Germinal center (tissue), 1 donor: ENCODE measurements at places on chromosomes 7 and 10.

- peak; percentile 62 for DNase-seq
These were observed 1.0 kb downstream of the CDK6 start for GRCh38 chr7:92835261-92835850.

DNA sequence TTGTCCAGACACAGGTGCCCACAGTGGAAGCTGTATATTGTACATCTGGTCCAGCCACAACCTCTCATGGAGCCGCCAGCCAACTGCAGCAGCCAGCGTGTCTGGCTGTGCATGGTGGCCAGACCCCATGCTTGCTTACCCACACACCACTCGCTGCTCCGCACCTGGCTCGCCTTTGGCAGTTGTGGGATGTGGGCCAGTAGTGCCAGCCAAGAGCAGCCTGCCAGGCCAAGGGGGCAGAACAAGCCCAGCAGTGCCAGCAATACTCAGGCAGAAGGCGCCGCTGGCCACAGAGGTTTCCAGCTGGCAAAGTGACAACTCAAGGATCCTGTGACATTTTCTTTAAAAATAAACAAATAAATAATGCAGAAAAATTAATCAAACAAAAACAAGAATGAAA is 11.7 kb upstream of the TMEM243 start:
- no peak for DNase-seq

GRCh38 chr10:21728618-21729017 is 194.6 kb downstream of the MLLT10 start:
- DNase-seq, result no peak

GRCh38 chr7:45073031-45073785 is 15.6 kb downstream of the NACAD start:
- no peak for DNase-seq

DNA sequence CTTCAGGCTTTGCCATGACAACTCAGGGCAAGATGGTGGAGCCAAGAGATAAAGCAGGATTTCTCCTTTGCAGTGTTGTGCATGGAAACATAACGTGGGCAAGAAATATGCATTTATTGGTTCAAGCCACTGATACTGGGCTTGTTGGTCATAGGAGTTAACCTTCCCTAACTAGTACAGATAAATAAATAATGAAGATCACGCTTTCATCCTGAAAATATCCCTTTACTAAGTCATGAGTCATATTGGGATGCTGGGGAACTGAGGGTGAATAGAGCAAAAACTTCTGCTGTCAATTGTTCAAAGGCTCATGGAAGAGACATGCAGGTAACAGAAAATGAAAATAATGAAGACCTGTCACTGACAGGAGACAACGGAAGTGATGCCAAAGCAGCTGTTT is 55.5 kb downstream of the TES start:
- no peak for DNase-seq

DNA sequence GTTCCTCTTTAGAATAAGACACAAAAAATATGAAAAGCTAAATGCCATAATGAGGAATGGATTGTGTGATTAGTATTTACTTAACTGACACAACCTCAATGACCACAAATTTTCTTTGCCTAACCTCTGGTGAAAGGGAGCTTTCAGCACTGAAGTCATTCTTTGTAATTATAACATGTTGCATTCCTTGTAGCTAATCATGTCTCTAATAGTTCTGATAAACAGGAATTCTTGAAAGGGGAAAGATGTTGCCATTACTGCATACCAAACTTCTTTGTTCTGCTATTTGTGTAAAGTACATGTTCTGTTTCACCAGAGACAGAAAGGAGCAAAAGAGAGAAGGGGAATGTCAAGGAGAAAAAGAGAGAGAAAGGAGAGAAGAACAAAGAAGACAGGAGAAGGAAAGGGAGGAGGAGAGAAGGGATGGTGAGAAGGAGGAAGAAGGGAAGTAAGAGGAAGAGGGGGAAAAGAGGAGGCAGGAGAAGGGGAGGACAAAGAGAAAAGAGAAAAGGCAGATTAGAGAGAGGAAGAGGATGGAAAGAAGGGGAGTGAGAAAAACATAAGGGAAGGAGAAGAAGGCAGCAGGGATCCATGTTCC is 120.9 kb downstream of the SEMA3D start:
- no peak for DNase-seq

- no peak for DNase-seq
These were observed 322.6 kb downstream of the TFEC start for GRCh38 chr7:115708013-115708341.

DNA sequence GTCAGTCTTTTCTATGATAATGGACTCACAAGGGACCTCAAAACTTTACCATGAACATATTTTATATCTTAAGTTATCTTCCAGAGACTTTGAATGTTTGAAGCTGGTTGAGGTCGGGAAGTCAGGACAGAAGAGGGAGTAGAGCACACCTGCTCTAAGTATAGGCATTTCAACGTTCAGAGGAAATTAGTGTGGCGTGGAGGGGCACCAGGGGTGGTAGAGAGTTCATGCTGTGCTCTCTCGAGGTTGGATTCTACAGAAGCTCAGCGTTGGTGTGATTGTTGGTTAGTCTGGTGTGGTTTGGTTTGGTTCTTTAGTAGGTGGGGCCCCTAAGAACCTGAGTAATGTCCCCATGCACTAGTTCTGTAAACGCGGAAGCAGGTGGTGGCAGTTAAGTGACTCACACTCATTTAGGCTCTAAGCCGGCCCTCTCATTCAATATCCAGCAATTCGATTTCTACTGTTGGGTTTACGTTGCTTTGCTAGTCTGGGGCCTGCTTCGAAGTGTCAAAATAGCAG is 19.8 kb downstream of the CNTNAP2 start:
- DNase-seq, result no peak

GRCh38 chr7:81299711-81300110 is 380.9 kb upstream of the SEMA3C start:
- DNase-seq, result no peak

- DNase-seq, result no peak
These were observed at the start of gene AZGP1 for GRCh38 chr7:99975782-99976521. AZGP1 (minus strand) TSS chr7:99976031; CDS start chr7:99976020, 11 bp downstream.

- no peak for DNase-seq
These were observed 20.0 kb downstream of the ZNF438 start for GRCh38 chr10:31011665-31012022.

- no peak for DNase-seq
These were observed 441.3 kb downstream of the PLXNA4 start for GRCh38 chr7:132134814-132135445.

- no peak for DNase-seq
These were observed 541 bp upstream of the DENND10 start for GRCh38 chr10:119103241-119103902.

GRCh38 chr7:157000741-157001653 is 9.5 kb downstream of the MNX1 start:
- no peak for DNase-seq

DNA sequence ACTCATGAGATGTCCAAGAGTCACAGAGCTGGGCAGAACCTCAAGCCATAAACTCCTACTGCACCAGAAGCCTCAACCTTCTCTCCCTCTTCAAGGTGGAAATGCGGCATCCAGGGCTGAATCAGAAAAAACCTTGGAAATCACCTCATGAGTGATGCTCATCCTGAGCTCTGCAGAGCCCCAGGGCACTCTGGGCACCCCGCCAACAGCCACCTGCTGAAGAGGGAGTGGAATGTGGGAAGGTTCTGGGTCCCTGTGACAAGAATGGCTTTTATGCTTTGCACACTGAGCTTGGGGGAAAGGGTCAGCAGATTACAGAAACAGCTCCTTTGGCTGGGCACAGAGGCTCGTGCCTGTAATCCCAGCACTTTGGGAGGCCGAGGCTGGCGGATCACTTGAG is 18.8 kb downstream of the NUDT1 start:
- no peak for DNase-seq

DNA sequence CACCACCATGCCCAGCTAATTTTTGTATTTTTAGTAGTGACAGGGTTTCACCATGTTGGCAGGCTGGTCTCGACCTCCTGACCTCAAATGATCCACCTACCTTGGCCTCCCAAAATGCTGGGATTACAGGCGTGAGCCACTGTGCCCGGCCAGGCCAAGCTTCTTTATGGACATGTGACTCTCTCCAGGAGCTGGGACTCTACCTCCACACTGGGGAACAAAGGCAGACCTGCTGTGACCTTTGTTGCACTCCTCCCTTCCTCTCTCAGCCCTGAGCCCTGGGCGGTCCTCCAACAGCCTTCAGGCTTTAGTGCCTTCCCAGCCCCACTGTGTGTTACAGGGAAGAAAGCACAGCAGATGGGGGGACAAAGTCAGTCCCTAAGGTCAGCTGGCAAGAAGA is 55.0 kb upstream of the DUSP5 start:
- DNase-seq, result no peak

- peak; percentile 66 for DNase-seq
These were observed 1.1 kb downstream of the ZNF777 start for GRCh38 chr7:149459540-149460452.

- no peak for DNase-seq
These were observed 1132.0 kb upstream of the LRRTM3 start for GRCh38 chr10:65793738-65794425.

DNA sequence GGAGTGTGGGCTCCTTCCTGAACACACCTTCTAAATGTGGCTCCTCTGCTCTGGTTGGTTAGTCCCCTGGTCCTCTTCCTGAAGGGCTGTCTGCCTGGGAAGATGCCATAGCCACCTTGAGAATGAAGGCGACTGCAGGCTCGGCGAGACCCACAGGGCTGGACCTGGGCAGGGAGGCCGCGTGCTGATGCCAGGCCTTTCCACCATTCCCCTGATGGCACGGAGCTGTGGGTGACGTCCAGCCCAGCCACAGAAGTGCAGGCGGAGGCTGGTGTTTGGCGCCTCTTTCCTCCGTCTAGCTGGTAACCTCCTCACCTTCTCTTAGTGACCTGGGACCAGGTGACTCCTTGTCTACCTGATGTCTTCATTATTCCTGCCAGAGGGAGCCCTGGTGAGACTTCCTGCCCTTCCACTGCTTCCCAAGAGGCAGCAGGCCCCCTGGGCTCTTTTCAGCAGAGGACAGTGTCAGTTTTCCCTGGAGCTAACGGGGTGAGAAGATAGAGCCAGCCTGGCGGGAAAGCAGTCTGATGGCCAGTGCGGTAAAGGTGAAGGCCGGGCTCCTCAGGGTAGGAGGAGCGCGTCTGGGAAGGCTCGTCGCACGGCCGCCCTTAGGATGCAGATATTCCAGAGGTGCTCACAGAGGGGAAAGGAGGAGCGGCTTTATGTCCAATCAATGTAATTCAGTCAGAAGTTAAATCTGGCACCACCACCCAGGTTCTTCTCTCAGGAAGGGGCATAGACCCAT is 34.9 kb downstream of the GBX1 start:
- DNase-seq, result no peak

GRCh38 chr10:58894929-58895328 is 281.5 kb upstream of the PHYHIPL start:
- no peak for DNase-seq

GRCh38 chr7:85750454-85750949 is 563.6 kb upstream of the SEMA3D start:
- peak; percentile 5 for DNase-seq

DNA sequence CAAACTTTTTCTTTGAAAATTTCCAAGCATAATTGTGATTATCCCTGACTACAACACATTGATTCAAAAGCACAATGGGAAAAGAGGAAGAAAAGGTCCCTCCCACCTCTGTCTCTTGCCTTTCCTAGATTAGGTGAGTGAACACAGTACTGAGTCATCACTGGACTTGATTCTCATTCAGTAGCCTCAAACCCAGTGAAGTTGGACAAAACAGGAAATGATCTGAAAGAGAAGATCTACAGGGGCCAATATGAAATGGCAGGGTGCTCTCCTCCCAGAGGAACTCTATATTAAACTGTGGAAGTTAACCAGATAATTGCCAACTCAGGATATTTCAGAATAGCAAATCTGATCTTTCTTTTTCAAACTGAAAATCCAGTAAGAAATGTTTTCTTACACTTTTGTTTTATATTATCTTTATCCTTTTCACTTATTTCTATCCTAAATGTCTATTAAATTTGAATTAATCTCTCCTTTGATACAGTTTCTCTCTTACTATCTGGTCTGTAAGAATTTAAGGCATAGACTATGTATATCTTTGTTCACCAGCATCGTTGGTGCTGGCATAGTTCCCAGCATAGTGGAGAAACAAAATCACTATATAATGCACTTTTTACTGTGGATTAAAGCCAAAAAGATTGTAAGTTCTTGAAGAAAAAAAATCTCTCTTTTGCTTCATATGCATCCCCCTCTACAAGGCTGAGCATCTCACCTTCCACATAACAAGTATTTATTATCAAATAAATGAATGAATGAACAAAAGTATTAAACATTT is 41.4 kb upstream of the IKZF1 start:
- DNase-seq, result no peak

- no peak for DNase-seq
These were observed 8.0 kb downstream of the KDM7A start for GRCh38 chr7:140168816-140169215.

DNA sequence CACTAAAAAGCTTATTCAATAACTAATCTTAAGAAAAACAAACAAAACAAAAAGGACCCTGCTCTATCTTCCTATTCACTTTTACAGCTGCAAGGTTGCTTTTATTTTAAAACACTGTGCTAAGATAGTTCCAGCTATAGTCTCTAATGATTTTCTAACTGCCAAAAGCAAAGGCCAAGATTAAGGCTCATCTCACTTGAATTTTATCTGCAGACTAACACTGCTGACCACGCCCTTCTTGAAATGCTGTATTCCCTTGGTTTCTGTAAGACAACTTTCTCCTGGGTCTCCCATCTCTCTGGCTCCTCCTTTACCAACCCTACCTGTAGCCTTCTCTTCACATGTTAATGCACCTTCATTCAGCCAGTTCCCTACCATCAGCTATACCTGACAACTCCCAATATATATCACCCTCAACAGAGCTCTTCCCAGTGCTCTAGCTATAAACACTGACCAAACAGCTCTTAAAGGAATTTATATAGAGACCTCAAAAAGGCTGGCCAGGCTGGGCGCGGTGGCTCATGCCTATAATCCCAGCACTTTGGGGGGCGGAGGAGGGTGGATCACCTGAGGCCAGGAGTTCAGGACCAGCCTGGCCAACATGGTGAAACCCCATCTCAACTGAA is 11.7 kb downstream of the SRPK2 start:
- DNase-seq, result no peak
